Stimulated activated CD4-positive, alpha-beta T cell treated with anti-CD3 and anti-CD28 coated beads, Interleukin-1b, Interleukin-23, amount 100 ng/mL, for 48 hours (primary cell): ENCODE measurements at places on chromosomes 7 and 10.

GRCh38 chr7:143979359-143979758 lies 20.8 kb upstream of the OR6B1 start:
- no peak for DNase-seq

- no peak for DNase-seq
Observed at GRCh38 chr7:52540041-52540440, 495.4 kb upstream of the POM121L12 start.

GRCh38 chr10:51532044-51532443 lies 167.4 kb downstream of the CSTF2T start:
- DNase-seq, result no peak

DNA sequence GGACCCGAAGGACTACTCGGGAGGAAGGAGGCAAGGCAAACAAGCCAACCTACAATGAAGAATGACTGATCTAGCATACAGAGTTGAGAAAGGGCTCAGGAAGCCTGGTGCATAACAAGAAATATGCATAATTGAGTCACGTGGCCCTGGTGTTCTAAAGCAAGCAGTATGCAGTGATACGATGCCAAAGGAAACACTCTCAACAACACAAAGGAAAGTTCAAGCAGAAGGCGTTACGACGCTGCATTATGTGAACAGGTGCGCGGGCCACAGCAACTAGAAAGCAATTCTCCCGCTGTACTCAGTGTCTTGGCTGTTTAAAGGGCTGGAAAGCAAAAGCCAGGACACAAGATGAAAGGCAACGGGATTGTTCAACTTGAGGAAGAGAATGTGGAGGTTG lies 100.8 kb downstream of the PRTFDC1 start:
- DNase-seq, result no peak

DNA sequence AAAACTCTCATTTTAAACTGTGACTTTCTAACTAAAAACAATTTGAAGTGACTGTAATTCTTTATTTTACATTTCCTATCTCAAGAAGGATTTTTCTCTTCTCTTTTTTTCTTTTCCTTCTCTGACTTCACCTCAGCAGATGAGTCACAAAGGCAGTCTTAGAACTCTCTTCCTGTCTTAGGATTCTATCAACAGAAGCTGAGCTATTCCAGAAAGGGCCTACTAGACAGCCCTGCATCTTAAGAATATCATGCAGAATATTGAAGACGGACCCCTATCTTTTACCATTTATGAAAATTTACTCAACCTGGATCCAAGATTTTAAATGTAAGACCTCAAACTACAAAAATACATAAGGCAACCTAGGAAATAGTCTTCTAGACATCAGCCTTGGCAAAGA lies 365.7 kb upstream of the SEMA3C start:
- DNase-seq, result no peak

DNA sequence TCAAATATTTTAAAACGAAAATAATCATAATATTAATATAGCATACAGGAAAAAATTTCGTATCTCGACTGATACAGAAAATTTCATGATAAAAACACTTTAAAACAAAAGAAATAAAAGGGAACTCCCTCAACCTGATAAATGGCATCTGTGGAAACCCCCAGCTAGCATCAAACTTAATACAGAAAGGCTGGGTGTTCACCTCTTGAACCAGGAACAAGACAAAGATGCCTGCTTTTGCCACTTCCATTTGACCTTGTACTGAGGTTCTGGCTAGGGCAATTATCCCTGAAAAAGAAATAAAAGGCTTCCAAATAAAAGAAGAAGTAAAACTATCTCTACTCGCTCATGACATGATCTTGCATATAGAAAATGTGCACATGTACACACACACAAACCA lies 2.5 kb upstream of the ALOX5 start:
- no peak for DNase-seq

DNA sequence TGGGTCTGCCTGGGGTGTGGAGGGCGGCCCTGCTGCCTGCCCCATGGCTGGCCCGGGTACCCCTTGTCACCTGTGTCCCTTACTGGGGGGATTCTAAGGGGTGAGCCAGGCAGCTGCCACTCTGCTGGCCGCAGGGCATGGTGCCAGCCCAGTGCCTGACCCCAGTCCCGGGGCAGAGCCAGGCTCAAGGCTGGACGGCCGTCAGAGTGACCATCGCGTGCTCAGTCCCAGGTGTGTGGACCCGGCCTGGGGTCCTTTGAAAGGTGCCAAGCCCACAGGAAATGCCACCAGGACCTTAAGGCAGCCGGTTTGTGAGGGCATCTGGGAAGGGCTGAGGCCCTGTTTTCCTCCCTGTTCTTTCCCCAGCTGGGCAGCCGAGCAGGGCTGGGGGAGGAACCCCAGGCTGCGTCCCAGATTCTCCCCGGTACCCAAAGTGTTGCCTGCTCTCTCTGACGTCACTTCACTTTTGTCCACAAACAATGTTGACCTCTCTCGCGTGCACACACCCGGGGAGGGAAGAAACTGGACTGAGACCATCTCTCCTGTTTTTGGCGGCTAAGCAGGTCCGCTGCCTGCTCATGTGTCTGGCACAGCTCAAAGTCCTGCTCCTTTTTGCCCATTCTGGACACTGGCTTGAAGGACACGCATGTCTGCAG lies 37.6 kb downstream of the PAPOLB start:
- DNase-seq, result no peak

DNA sequence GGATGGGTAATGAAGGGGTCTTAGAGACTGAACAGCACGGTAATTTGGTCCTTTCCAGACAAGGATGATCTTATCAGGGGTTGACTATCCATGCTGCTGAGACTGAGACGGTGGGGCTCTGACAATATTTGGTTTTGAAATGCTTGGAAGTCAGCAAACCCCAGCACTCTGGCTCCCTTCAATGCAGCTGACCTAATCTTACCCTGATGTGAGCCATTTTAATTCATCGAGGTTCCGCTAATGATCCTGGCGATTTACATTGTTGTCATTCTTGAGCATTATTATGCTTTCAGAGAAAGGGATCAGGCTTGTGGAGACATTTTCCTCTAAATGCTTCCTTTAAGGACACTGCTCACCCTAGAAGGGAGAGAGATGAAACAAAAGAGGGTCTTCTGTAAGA lies 114.6 kb upstream of the BMPER start:
- no peak for DNase-seq

DNA sequence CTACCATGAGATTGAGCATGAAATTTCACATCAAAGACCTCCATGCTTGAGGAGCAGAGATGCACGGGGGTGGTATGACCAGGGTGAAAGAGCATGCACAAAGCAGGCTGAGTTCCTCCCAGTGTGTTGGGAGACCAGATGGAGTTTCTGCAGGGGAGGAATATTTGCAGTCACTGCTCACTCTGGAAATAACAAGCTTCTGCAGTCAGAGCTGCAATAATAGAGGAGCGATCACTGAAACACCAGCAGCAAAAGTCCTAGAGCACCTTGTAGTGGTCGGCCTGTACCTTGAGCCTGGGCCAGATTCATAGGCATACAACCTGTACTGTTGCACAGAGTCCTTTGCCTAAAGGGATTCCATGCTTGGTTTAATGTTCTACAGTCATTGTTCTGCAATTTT lies 184.5 kb upstream of the SP8 start:
- DNase-seq, result no peak

- DNase-seq, result no peak
Observed at GRCh38 chr10:11341283-11341960, 270.0 kb downstream of the USP6NL start.

- no peak for DNase-seq
Observed at GRCh38 chr7:20482071-20482470, 133.4 kb upstream of the ABCB5 start.

DNA sequence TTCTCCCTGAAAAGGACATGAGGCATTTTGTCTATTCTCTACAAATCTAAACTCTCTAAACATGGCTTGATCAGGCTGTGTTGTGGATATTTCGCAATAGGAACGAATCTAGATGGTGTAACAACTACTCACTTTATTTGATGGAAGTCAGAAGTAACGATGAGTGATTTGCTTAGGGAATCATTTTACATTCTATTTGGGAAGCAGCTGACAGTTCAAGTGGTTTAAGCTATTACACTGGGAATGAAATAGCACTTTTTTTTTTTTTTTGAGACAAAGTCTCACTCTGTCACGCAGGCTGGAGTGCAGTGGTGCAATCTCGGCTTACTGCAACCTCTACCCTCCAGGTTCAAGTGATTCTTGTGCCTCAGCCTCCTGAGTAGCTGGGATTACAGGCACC lies 44.1 kb downstream of the NPY start:
- DNase-seq, result no peak

GRCh38 chr10:119333146-119333792 lies 125.9 kb downstream of the GRK5 start:
- DNase-seq, result peak; percentile 79

- DNase-seq, result no peak
Observed at GRCh38 chr10:103445767-103446567, 6.2 kb downstream of the CALHM2 start.

DNA sequence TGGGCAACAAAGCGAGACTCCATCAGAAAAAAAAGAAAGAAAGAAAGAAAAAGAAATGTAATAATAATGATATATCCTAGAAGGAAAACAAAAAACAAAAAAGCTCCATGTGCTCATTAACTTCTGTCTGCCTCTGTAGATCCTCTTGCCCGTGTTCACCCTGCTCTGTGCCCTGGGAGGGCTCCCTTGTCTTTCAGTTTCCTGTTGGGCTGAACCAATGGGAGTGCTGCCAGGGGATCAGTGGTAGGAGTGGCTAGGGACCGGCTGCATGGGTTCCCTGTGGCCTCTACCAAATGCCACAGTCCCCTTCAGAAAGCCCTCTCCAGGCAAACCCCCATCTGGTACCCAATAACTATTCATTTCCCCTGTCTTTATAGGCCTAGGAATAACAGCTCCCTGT lies 51.8 kb upstream of the PARD3 start:
- no peak for DNase-seq

DNA sequence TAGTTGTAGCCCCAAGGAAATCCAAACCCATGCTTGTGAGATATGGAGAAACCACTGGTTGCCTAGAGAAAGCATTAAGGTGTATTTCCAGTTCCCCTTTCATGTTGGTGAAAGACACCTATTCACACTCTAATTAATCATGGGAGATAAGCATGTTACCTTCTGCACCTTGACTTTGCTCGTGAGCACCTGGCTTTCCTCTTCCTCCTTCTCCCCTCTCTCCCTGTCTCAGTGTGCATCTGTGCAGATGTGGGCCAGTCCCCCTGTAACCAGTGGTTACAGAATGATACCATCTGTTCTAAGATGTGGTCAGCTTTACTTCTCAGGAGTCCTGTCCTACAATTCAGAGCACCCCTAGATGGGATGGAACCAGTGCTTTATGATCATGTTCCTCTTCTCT lies 160.6 kb downstream of the LCOR start:
- no peak for DNase-seq

DNA sequence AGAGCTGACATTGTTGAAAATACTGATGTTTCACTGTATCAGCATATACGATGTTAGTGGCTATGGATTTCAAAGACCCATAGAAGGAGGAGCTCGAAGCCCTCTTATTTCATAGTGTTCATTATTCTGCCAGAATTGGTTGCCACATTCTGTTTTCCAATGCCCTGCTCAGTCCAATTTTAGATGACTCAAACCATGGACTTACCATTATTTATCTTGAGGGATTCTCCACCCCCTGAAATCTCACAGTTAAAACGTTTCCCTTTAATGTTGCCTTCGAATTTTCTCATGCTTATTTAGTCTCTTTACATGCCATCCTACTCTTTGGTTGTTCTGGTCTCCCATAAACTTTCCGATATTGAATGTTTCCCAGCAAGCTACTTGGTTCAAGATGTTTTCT lies 264.5 kb downstream of the HDAC9 start:
- DNase-seq, result no peak

DNA sequence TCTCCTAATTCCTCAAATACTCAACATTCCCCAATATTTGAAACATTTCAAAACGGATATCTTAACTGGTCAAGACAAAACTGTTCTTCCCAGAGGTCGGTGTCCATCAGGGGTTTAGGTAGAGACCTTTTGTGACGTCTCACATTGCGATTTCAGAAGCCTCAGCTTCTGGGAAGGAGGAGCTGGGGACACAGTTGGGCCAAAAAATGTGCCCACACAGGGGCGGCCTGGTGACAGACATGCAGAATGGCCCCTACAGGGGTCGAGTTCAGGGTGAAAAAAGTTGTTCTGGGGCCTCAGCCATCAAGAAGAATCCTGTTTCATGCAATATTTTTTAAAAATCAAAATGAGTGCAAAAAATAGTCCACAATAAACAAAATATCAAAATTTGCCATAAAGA lies 108.7 kb upstream of the PFKP start:
- DNase-seq, result no peak

DNA sequence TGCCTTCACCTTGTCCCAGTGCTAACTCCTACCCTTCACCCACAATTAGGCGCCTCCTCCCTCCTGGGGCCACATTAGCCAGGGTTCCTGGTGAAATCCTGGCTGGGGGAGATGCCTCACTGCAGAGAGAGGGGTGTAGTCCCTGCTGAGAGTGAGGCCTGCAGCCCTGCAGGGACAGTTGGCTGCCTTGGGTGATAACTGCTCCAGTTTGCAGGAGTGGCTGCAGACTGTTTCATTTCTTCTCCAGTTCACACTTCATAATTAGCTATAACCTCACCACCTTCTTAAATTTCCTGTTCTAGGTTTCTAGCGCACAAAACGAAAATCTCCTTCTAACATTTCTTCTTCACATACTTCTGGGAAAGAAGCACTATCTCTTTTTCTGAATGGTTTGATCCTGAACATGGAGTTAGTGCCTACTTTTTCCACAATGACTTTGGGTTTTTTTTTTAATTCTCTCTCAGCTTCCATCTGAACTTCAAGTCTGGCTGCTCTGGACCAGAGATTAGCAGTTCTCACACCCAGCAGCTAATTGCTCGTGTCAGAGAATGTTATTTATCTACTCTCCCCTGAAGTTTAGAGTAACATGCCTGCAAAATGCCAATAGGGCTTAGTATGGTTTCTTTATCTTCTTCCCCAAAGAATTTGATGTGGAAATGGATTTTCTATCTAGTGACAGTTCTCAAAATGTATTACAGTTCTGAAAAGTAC lies 15.5 kb upstream of the JAZF1 start:
- DNase-seq, result no peak

DNA sequence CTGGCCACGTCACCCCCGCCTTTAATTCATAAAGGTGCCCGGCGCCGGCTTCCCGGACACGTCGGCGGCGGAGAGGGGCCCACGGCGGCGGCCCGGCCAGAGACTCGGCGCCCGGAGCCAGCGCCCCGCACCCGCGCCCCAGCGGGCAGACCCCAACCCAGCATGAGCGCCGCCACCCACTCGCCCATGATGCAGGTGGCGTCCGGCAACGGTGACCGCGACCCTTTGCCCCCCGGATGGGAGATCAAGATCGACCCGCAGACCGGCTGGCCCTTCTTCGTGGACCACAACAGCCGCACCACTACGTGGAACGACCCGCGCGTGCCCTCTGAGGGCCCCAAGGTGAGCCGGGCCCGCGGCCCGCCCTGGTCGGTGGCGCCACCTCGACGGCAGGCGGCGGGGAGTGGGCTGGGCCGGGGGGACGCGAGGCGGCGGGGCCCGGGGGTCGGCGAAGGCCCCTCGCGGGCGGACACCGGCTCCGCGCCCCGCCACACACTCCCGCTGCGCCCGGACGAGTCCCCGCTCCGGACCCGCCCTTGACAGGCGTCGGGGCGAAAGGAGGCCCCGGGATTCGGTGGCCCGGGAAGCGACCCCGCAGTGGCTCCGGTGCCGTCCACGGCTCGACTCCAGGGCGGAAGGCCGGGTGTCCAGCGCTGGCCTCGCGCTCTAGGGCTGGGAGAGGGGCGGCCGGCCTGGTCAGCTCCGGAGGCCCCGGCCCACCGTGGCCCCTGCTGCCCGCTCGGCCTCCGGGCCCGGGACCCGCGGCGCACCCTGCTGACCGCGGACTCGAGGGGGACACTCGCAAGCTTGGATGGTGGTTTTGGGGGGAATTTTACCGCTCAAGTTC lies 557 bp downstream of the BAG3 start:
- DNase-seq, result no peak
